OCI-LY7 (cell line): ENCODE measurements at places on chromosomes 3 and 15.
A peak's percentile ranks its signal among the peaks of the same experiment; 100 is the strongest.

- peak; percentile 71 for DNase-seq
Measured at GRCh38 chr3:177197727-177198460, 612 bp upstream of the TBL1XR1 start.

- DNase-seq: no peak
Measured at GRCh38 chr3:150519026-150519425, 27.3 kb downstream of the SERP1 start.

- DNase-seq: no peak
Measured at GRCh38 chr3:141767066-141767465, 3.9 kb downstream of the GRK7 start.

GRCh38 chr3:52468336-52468735, 12.9 kb downstream of the NISCH start:
- no peak for DNase-seq

DNA sequence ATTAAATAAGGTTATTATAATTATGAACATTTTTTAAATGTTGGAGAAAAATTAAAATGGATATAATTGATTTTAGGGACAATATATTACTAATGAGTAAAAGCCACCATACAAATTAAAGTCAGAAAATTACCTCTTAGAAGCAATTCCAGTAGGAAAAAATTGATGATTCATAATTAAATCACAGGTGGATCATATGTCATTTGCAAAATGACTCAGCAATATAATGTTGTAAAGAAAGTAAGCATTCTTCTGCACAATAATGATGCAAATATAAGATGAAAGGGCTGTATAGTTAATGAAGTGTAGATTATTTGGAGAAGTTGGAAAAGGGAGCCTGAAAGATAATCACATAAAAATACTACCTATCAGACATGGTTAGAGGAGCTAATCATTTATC, 25.8 kb downstream of the ZPLD1 start:
- no peak for DNase-seq

GRCh38 chr15:27458345-27459084, 487.5 kb downstream of the GABRG3 start:
- DNase-seq: no peak
